ENCODE measurements at places on chromosomes 6 and 20.

- DNase-seq: no peak
Measured at GRCh38 chr6:144673807-144674206, 388.7 kb downstream of the UTRN start.

DNA sequence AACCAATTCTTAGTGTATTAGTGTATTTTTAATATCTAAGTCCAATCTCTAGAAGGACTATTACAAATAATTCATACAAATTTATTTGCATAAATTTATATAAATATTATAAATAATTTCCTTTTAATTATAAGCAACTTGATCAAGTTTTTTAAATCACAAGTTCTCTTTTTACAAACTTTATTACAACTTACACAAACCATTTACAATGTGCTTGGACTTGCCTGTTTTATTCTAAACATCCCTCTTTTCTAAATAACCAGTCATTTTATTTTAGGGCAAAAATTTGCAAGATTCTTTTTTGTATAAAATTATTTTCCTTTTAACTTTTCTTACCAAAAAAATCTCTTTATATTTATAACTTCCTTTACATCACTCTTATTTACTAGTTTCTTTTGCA, 83.5 kb upstream of the SYNCRIP start:
- DNase-seq: no peak

GRCh38 chr6:15744818-15745402, 82.1 kb upstream of the DTNBP1 start:
- DNase-seq: no peak

- no peak for DNase-seq
Measured at GRCh38 chr6:154814063-154814462, 80.8 kb downstream of the SCAF8 start.

- DNase-seq: no peak
Measured at GRCh38 chr6:43926634-43927531, 156.9 kb downstream of the VEGFA start.

DNA sequence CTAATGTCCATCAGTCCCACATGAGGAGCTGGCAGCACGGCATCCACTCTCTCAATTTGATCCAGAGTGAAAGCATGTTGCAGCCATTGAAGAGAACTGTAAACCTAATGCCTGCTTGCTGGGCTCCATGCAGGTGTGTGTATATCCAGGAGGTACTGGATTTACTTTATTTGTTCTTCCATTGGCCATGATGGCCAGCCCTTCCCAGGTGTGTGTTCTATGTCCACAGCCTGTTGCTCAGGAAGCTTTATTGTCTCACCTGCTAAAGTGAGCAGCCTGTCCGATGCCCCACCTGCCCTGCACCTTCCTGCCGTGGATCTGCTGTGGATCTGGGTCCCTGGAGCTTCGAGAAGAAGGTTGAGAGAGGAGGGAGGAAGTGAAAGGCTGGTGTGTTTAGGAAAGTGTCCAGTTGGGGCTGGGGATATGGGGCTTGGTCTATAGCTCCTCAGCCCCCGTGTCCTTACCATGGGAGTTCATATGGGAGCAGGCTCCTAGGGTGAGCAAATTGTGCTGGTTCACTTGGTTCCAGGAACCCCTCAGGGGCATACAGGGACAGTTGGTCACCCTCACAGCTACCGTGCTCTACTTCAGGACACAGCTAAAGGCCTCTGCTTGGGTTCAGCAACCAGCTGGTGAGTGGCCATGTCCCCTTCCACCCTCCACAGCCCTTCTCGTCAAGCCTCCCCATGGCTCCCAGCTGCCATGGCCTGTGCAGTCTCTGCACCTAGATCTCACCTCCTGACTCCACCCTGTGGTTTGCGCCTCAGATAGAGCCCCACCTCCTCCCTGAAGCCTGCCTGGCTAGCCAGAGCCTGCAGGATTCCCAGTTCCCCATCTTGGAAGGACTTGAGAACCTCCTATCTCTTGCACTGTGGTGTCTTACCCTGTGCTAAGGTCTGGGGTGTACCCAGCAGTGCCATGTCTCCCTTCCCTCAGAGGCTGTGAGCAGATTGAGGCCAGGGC, 12.7 kb downstream of the TREML2 start:
- no peak for DNase-seq

- no peak for DNase-seq
Measured at GRCh38 chr6:122760330-122760729, 19.2 kb upstream of the FABP7 start.

DNA sequence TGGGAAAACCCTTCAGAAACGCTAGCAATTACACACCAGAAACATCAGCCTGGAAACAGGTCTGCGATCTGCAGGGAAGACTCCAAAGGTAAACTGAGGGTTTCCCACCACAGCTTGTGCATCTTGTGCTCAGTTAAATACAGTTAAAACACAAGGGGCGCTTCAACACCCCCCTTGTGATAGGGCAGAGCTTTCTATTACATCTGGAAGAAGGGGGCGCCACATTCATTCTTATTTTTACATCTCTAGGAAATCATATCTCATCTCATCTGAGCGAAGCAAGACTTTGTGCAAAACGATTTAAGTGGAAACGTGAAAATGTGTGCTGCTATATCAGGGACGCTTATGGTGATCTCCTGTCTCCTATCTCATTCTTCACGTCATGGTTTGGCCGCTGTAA, 58.5 kb downstream of the PRND start:
- DNase-seq: no peak

GRCh38 chr6:18240230-18240629, 24.1 kb downstream of the DEK start:
- DNase-seq: no peak

DNA sequence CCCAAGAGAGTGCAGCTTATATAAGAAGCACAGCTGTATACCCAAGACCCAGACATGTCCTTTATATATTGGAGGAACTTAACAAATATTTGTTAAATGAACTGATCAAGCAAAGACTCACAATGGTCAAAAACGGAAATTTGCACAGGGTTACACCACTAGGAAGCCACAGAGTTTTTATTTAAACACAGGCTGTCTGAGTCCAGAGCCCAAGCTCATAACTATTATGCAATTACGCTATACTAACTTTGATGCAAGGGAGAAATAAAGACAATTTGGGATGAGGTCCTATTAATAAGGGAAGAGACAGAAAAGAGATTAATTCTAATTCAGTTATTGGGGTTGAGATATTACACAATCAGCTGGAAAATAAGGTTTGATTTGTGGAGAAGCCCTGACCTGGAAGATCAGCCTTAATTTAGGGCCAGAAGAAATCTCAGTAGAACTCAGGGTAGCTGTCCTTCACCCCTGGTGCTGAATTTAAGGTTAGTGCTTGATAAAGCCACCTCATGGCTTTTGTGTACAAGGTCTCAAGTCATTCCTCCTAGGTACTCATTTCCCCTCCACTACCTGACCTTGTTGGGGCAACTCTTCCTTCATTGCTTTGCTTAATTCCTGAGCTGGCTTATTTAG, 10.5 kb upstream of the ZNF334 start:
- DNase-seq: no peak

DNA sequence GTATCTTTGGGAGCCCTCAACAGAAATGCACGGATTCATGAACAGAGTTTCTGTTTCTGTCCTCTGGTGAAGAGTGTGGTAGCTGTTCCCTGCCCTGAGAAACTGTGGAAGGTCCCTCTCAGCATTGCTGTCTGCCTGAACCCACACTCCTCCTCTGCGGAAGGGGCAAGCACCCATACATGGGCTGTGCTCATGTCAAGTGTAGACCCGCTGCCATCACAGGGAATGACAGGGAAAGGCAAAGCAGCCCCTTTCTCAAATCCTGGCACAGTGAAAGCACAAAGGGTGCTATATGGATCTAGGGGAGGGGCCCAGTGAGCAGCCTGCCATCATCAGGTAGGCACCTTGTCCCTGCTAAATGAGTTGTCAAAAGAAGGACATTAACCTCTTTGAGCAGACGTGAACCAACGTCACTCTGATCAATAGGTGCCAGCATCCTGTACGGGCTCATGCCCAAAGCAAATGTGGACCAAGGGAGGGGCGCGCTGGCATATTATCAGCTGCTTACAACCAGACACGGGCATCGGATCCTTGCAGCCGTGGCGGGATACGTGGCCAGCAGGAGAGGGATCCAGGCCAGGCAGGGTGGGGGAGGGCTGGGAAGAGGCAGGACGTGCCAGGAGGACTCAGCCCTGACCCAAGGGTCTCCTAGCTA, 231.2 kb upstream of the PMEPA1 start:
- DNase-seq: no peak

GRCh38 chr20:58006346-58007316, 221.8 kb downstream of the ANKRD60 start:
- no peak for DNase-seq

DNA sequence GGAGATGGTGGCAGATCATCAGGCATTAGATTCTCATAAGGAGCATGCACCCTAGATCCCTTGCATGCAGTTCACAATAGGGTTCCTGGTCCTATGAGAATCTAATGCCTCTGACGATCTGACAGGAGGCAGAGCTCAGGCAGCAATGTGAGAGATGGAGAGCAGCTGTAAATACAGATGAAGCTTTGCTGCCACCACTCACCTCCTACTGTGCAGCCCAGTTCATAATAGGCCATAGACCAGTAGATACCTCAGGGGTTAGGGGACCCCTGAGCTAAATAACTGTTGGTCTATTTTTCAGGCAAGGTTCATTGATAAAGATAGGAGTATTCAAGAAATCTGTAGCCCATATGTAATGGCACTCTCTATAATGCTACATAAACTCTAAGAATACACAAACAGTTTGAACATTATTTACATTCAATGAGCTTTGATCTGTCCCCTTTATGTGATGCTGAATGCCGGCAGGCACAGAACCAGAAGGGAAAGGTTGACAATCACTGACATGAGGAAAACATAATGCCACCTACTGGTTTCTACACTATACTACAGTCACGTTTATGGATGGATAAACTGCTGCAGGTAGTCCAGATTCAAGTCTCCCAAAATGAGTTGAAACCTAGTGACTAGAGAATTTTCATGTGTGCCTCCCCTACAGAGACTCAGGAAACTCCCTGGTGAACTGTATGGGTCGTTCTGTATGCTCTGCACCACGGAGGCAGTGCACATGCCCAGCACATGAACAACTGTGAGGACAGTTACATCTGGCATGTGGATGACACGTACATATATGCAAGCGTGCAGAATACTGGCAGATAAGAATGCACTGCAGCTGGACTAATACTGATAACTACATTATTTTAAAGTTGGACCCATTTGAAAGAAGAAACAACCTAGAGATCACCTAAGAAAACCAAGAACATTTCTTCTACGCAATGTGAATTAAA, 72.0 kb downstream of the DST start:
- DNase-seq: no peak

- DNase-seq: no peak
Measured at GRCh38 chr20:58792426-58792825, 58.3 kb downstream of the GNAS-AS1 start.

DNA sequence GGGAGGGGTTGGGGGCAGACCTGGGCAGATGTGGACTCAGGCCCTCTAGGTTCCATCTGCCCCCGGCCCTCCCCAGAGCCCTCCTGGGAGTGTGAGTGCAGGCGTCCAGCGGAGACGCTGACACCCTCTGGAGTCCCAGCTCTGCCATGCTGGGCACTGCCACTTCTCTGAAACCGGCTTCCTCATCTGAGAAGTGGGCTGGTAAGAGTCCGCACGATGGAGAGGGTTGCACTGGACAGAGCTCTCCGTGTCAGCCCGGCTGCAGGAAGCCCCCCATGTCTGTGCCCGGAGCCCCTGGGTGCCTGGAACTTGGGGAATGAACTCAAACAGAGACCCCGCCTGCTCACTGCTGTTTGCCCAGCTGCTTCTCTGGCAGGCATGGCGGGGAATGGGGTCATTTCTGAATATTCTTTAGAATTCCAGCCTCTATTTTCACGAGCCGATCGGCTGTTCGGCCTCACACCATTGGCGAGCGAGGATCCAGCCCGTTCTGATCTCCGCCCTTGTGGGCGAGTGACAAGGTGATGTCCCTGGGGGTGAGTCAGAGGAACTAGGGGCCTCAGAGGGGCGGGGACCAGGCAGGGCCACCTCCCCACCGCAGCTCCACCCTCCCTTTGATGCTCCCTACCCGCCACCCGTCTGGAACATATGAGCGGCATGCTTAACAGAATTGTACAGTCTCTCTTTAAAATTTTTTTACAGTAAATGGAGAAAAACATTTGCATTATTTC, 47.8 kb upstream of the GATA5 start:
- DNase-seq: no peak

GRCh38 chr6:4870821-4871494, 94.8 kb downstream of the CDYL start:
- no peak for DNase-seq

GRCh38 chr6:8080362-8081151, 16.4 kb upstream of the BLOC1S5 start:
- no peak for DNase-seq

DNA sequence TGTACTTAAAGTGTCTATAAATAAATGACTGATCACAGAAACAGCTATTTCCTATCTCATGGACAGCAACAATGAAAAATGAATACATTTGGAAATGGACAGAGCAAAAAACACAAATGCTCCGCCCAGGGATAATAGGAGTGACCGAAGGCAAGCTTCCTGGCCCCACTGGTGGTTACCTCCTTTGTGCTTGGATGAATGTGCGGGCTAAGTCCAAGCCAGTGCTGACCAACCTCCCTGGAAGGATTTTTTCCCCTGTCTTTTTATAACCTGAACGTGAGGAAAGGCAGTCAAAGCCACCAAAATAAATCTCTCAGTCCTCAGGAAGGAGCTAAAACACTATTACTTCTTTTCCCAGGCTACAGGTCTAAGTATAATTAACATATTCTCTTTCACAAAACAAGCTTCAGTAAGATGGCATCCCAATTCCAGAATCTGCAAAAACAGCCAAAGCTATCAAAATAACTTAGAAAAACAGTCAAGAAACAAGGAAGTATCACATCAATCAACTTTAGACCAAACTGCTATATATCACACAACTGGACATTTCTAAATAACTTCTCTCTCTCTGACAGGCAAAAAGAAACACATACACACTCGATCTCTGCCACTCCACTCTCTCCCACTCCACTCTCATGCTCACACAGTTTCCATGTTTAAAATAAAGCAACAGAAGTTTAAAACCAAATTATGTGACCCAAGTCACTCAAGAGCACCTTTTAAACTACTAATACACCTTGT, 10.0 kb downstream of the KIF16B start:
- DNase-seq: no peak

GRCh38 chr6:41691426-41692079, 43.9 kb downstream of the TFEB start:
- no peak for DNase-seq

- no peak for DNase-seq
Measured at GRCh38 chr6:32855467-32856174, 1.6 kb downstream of the PSMB9 start.

DNA sequence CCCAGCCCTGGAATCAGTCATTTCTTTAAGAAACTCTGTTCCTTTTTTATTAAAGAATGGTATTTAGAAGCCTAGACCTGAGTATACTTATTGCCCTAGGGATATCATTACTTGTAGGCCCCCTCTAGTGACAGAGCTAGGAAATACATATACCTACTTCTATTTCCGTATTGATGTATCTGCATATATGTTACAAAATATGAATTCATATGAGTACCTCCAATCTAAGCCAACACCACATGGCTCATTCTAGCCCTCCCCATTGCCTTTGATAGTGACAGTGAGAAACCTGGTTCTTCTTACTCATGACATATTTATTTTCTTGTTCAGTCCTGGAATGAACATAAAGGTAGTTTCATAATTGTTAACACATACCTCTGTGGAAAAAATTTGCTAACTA, 137.2 kb downstream of the FARS2 start:
- DNase-seq: no peak

- DNase-seq: peak; percentile 16
Measured at GRCh38 chr20:37192137-37192854, 12.9 kb upstream of the MROH8 start.

GRCh38 chr20:48052475-48052835, 267.2 kb upstream of the SULF2 start:
- no peak for DNase-seq
